Hypothalamus (tissue), 51 donors: ENCODE measurements at places on chromosomes 12 and 14.
A peak's percentile ranks its signal among the peaks of the same experiment; 100 is the strongest.

GRCh38 chr12:31009976-31010375 is 63.7 kb upstream of the DDX11 start:
- no peak for DNase-seq

- DNase-seq, result no peak
Observed at GRCh38 chr14:55097881-55098560, 31.0 kb upstream of the LGALS3 start.

DNA sequence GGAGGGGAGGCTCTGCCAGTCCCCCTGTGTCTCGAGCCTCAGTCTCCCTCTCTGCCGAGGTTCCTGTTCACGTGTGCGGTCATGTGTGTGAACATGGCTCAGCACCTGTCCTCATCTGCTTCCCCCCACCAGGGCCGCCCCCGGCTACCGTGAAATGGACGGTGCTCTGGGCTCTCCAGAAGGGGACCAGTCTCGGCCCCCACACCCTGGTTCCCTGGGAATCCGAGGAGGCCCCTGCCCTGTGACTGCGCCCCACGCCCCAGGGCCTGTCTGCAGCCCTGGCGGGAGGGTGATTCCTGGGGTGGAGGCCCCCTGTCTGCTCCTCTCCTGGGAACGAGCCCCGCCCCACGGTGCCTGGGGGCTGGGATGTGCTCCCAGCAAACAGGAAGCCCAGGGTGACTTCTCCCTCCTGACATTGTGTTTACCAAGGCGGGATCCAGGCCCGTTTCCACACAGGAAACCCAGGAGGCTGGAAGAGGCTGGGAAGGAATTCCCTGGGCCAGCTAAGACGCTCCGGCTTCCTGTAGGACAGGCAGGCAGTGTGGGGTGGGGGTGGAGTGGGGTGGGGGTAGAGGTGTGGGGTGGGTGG is 46.6 kb downstream of the KIF26A start:
- no peak for DNase-seq

GRCh38 chr14:61184112-61184511 is 97.0 kb downstream of the TMEM30B start:
- no peak for DNase-seq

GRCh38 chr12:21301-22189 is 45.0 kb upstream of the IQSEC3 start:
- no peak for DNase-seq

- no peak for DNase-seq
Observed at GRCh38 chr12:57753756-57754337, 1.1 kb upstream of the MARCHF9 start.

- DNase-seq, result no peak
Observed at GRCh38 chr12:20950248-20950647, 139.7 kb downstream of the SLCO1B3 start.

- no peak for DNase-seq
Observed at GRCh38 chr12:116919247-116919661, 8.5 kb downstream of the FBXW8 start.

GRCh38 chr14:63193236-63193635 is 11.0 kb upstream of the RHOJ start:
- DNase-seq, result no peak

GRCh38 chr12:104865080-104865479 is 93.0 kb downstream of the SLC41A2 start:
- no peak for DNase-seq

- peak; percentile 18 for DNase-seq
Observed at GRCh38 chr12:119989731-119990381, 820 bp downstream of the BICDL1 start.
